ENCODE measurements at places on chromosomes 1 and 21.

- peak; percentile 18 for DNase-seq
Observed at GRCh38 chr1:24379733-24380315, 33.8 kb downstream of the STPG1 start.

- DNase-seq: no peak
Observed at GRCh38 chr21:41403966-41404365, 22.1 kb upstream of the MX1 start.

GRCh38 chr1:12524266-12524665, 93.7 kb downstream of the DHRS3 start:
- DNase-seq: no peak

DNA sequence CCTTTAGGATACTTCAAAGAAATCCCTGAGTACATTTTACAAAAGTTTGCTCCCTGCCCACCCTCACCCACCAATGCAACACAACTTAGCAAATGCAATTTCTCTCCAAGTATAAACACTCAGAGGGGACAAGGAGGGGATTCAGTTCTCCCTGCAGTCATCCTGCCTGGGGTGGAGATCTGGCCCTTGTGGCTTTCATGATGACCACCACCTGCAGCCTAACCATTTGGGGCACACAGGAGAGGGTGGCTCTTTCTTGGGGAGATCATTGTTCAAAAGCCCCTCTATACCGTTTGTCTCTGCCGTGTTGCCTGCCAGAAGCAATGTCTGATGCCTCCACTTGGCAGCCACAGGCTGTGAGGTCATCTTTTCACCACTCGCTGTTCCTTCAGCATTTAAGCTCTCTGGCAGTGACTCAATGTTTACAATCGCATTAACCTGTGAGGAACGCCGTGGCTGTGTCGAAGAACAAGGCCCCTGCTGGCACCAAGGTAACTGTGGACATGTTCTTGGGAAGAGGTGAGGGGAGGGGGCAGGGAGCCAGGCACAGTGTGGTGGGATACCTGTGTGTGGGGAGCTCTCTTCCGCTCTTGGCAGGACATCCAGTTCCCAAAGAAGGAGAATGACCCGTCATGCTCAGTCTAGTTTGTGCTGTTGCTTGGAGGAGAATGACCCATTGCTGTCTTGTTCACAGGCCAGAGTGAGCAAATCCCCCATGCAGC, 103.9 kb upstream of the DUSP10 start:
- DNase-seq: no peak

DNA sequence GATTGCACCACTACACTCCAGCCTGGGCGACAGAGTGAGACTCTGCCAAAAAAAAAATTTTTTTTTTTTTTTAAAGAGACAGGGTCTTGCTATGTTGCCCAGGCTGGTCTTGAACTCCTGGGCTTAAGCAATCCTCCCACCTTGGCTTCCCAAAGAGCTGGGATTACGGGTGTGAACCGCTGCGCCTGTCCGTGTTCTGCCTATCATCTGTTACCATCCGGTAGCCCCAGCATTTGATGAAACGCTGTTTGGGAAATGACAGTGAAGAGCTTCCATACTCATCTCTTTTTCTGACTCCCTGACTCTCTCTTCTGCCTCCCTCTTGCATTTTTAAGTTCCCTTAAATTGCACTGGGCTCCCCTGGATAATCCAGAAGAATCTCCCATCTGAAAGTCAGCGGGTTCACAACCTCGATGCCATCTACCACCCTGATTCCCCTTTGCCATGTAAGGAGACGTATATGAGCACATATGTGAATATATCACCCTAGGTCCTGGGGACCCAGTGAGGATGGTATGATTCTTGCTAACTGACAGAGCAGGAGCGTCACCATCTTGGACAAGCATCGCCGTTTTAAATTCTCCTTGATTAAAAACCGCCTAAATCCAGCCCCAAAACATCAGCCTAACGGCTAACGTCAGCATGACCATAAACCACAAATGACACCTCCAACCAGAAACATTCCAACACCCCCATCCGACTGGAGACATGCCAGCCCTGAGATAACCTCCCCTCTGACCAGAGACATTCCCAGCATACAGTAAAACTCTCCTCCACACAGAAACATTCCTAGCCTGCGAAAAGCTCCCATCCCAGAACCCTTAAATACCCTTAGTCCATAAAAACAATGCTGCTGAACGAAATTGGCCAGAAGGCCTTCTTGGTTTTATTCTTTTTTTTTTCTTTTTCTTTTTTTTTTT, 12.4 kb downstream of the TNFRSF8 start:
- DNase-seq: peak; percentile 87

- DNase-seq: no peak
Observed at GRCh38 chr1:164692420-164692819, 133.4 kb downstream of the PBX1 start.

GRCh38 chr1:9410737-9411297, 118.1 kb downstream of the SPSB1 start:
- DNase-seq: peak; percentile 26

DNA sequence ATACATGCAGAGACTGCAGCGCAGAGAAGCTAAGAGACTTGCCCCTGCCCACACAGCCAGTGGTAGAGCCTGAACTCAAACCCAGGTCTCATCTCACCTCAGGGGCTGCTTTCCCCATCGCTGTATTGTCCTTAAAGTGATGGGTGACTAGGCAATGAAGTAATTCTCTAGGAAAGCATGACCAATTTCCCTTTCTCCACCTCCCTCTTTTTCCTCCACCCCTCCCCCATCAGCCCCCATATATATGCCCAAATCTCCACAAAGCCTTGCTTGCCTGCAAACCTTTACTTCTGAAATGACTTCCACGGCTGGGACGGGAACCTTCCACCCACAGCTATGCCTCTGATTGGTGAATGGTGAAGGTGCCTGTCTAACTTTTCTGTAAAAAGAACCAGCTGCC, at the start of gene IL24:
Gene IL24, plus strand, starts transcription at position 269 of the 400 bp plus-strand sequence. CDS start 390 bp downstream, outside the sequence.
- no peak for DNase-seq

GRCh38 chr1:230906226-230906625, 37.9 kb upstream of the C1orf198 start:
- DNase-seq: no peak

DNA sequence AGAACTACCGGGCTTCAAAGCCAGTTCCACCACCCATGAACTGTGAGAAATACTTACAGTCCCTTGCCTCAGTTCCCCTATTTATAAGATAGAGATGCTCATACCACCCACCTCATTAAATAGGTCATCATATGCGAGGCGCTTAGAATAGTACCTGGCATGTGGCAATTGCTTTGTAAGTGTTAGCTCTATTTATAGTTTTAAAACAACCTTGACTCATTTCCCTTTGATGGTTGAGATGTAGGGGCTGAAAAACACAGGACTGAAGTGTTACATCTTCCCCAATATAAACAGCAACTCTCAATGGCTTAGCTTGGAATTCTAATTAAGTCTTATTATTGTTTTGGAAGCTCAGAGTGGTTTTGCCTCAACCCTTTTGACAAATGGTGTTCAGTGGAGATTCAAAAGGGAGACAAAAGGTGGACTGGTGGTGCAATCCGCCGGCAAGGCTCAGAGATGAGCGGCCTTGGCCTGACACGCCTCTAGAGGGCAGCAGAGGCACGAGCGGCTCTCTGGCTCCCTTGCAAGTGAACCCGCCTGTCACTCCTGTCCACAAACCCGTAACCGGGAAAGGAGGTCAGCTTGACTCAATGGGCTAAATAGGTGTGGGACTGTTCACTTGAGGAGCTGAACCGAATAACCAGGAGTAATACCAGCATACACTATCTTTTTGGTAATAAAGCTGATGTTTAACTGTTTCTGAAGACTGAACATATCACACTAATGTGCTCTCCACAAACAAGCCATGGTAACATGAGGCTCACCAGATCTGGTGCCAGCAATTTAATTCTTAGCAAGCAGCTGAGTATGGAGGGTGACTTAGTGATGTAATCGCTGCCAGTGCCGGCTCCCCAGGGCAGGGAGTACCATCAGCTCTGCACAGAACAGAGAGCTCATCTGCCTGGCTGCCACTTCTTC, 19.5 kb upstream of the SMYD2 start:
- DNase-seq: peak; percentile 75

GRCh38 chr1:229456016-229456415, 22.1 kb upstream of the ACTA1 start:
- no peak for DNase-seq

DNA sequence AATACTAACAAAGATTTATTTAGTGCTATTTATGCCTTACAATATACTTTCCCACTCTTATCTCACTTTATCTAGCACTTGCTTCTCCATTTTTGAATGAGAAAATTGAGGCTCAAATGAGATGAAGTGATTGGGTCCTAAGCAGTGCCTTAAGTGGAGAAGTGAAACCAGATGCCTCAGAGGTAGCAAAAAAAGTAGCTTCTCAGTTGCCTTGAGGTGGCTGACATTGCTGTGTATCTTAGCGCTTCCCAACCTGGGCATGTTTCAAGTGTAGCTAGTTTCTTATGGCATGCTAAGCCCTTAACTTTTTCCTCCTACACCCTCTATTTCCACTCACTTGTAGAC, 390.4 kb downstream of the OMA1 start:
- DNase-seq: no peak

- no peak for DNase-seq
Observed at GRCh38 chr1:26289158-26290059, 9.5 kb downstream of the SH3BGRL3 start.

- no peak for DNase-seq
Observed at GRCh38 chr1:2228157-2228594, at the start of gene SKI. Gene SKI, plus strand, starts transcription at chr1:2228319. Its CDS starts 448 bp downstream, at chr1:2228767.

DNA sequence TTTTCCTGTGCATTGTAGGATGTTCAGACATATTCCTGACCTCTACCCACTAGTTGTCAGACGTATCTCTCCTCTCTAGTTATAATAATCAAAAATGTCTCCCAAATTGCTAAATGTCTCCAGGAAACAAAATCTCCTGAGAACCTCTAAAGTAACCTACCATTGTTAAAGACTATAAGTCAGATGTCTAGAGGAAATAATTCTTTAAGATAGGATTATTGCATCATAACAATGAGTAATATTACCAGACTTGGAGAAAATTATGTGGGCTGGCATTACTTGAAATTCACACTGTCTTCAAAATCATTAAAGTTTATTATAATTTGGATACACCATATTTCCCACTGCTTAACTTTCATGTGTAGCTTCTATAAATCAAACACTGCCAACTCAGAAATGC, 643.0 kb upstream of the ADGRL2 start:
- no peak for DNase-seq

- peak; percentile 16 for DNase-seq
Observed at GRCh38 chr1:70896224-70896623, 151.4 kb downstream of the PTGER3 start.

GRCh38 chr1:67674260-67675011, 10.6 kb upstream of the GADD45A start:
- peak; percentile 54 for DNase-seq

GRCh38 chr1:35640380-35641232, 720 bp downstream of the PSMB2 start:
- DNase-seq: peak; percentile 16

- peak; percentile 81 for DNase-seq
Observed at GRCh38 chr1:221987860-221988520, 246.1 kb upstream of the DUSP10 start.

GRCh38 chr1:153778051-153778823, 3.0 kb downstream of the SLC27A3 start:
- DNase-seq: no peak

DNA sequence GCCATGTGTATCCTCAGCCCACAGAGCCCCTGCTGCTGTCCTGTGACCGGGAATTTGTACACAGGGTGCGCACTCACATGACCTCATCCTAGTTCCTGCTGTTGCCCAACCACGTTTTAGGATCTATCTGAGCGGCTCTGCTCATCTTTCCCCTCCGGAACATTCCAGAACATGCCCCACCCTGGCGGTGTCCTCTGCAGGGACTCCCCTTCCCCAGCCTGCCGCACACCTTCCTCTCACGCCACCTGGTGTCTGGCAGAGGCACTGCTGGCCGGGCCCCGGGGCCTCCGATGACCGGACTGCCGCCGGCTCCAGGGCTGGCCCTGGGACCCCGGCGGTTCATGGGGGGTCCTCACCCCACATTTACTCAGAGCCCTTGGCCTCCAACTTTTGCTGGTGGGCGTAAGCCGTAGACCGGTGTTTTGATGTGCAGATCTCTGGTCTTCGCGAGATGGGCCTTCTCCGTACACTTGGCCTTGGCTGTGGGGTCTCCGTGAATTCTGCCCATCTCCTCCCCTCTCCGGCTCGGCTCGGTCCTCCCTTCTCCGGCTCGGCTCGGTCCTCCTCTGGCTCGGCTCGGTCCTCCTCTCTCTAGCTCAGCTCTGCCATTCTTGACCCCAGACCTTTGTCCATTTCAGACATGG, 29.5 kb downstream of the ARHGEF16 start:
- DNase-seq: peak; percentile 29

- DNase-seq: peak; percentile 23
Observed at GRCh38 chr1:52571783-52572182, 18.9 kb upstream of the TUT4 start.

DNA sequence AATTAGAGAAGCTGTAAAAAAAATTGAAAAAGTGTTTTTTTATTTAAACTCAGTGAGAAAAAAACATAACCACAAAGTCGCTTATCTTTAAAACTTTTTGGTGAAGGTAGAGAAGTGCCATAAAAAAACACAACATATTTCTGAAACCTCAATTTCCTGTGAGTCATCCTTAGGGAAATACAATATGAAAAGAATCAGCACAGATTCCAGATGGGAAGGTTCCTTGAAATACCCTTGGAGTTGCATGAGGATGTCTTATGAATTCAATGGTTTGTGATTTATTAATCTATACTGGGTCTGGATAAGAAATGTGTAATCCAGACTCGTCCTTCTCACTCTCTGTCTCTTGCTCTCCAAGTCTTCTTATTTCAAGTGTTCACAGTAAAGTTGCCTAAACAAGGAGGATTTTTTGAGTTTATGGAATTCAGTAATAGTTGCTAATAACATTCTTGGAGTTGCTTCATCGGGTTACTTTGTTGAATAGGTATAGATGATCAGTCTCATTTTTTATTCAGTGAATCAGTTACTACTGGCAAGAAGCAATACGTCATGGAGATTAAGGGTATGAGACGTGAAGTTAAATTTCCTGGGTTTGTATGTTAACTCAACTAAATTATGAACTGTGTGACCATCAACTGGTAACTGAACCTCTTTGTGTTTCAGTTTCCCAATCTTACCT, 191.4 kb downstream of the KCNK2 start:
- peak; percentile 85 for DNase-seq

GRCh38 chr1:76381450-76382097, 307.0 kb downstream of the ST6GALNAC3 start:
- no peak for DNase-seq
